Cardiac ventricle fibroblast (primary cell): ENCODE measurements at places on chromosomes 4 and X. TPM values are rescaled to one million over a fixed set of nuclear protein-coding genes. Genes with fewer than 3 reads are reported as not detected.

The UGT2B7 gene
- not detected in 2 replicates for total RNA-seq

The EVC gene
- total RNA-seq = 72.1 and 96.1 TPM in 2 replicates

The LNX1 gene
- 5.5 and 6.4 TPM in 2 replicates for total RNA-seq

The SOX3 gene
- total RNA-seq = not detected in 2 replicates

The NDNF gene
- 0.12 and 0.20 TPM in 2 replicates for total RNA-seq
